ENCODE measurements at places on chromosomes 6 and 20.

GRCh38 chr6:89284963-89285735, 29.9 kb downstream of the GABRR2 start:
- DNase-seq = no peak

- no peak for DNase-seq
These were observed 64.3 kb downstream of the MRPL14 start for GRCh38 chr6:44062771-44063560.

GRCh38 chr6:14035071-14035847, 82.3 kb upstream of the CD83 start:
- DNase-seq = peak; percentile 92

- no peak for DNase-seq
These were observed 71.9 kb downstream of the GJA10 start for GRCh38 chr6:89966228-89966544.

DNA sequence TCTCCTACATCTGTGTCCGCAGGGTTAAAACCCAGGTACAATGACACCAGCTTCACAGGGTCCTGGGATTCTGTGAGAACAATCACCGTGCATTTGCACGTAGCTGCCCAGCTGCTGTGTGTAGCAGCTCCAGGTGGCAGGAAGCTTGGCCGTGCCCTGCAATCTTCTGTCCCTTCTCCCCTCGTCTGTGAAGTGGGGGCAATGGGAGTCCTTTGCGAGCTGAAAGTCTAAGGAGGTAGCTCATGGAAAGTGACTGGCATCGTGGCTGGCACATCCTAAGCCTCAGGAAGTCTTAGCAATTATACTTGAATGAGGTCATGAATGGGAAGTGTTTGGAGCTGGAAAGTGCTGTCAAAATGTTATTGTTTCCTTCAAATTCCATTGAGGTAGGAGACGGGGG, 137.1 kb downstream of the SMOC2 start:
- no peak for DNase-seq

DNA sequence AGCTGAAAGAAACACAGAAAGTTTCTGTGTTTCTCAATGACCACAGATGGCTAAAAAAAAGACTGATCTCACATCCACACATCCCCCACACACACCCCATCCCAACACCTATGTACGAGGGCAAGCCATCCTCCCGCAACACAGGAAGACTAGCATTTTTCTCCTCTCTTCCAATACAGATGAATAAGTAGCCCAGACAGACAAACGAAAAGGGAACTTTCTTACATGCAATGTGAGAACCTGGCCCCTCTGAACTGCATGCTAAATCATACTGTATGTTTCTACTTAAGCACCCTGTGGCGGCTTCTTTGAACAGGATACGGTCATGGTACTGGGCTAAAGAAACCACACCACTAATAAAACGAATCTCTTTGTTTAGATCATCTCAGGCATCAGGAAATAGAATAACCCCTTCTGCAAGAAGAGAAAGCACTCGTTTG, 116.2 kb downstream of the GMDS start:
- no peak for DNase-seq

- peak; percentile 37 for DNase-seq
These were observed 93.3 kb upstream of the SULF2 start for GRCh38 chr20:47878601-47879027.

GRCh38 chr20:2955257-2955970, 82.1 kb downstream of the PTPRA start:
- DNase-seq = peak; percentile 49

DNA sequence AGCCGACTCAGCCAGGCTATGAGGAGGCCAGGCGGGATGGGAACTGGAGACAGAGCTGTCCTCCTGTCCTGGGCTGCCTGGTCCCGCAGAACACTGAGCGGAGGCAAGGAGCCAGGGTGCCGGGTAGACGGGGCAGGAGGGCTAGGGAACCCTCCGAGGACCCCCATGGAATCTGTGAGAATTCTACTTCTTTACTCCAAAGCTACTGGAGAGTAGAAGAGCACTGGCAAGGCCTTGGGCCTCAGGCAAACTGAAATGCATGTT, 14.9 kb downstream of the DACT2 start:
- DNase-seq = no peak

DNA sequence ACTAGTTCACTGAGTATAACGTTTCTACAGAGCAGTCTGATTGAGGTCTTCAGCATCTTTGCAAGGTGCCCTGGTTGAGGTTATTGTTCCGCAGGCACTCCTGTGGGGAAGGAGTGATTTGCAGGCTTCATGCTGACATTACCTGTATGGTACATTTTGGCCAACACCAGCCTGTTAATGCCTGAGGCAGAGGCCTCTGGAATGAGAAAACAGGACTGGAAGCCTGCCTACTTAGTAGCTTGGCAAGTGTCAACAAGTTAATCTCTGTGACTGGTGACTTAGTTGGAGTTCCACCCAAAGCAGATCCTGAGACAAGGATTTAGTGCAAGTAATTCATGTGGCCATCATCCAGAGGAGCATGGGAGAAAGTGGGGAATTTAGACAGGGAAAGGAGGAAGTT, 24.6 kb downstream of the MAS1 start:
- no peak for DNase-seq

- DNase-seq = no peak
These were observed 6.8 kb downstream of the ADA start for GRCh38 chr20:44644667-44645131.

DNA sequence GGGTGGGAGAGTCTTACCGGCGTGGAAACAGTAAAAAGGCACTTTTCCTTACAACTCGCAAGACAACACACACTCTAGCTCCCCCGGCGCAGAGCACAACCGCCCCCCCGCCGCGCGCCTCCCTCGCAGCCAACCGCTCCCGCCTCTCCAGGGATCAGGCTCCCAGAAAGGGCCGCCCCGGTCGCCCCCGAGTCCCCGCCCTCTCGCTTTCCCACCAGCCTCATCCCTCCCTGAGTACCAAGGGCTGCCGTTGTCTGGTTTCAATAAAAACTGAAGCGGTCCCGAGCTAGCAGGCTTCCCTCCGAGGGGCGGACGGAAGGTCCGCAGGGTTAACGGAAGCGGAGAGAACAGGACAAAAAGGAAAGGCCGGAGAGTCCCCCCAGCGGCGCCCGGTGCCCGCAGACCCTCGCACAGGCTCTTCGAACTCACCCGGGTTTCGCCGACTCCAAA, 804 bp downstream of the ELOVL5 start:
- DNase-seq = peak; percentile 81

- no peak for DNase-seq
These were observed 73.7 kb downstream of the GMDS start for GRCh38 chr6:2171728-2172127.

DNA sequence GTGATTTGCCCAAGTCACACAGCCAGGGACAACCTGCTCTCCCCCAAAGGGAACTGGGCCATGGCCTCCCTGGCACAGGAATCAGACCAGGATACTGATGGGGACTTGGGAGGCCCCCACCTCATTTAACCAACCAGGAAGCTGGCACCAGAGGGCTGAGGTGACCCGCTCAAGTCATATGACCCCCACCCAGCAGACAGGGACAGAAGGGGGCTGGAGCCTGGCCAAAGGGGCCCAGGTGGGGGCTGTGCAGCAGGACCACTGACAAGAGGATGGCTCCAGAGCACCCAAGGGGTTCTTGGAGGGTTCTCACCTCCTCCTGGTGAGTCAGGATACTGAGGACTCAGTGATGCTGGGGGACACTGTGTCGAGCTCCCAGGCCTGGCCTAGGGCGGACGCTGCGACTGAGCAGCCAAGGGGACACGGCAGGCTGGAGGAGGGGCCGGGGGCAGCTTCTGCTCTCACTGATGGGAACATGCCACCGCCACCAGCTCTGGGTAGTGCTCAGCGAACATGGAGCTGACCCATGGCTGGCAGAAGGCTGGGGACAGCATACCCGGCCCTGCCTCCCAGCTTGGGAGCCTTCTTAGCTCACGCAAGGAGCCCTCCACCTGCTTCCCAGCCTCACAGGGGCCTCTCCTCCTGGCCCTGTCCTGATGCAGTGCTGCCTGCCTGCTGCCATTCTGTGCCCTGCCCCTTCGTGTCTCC, 1.2 kb downstream of the CST7 start:
- DNase-seq = no peak

GRCh38 chr6:167786853-167787675, 39.6 kb upstream of the AFDN start:
- no peak for DNase-seq

DNA sequence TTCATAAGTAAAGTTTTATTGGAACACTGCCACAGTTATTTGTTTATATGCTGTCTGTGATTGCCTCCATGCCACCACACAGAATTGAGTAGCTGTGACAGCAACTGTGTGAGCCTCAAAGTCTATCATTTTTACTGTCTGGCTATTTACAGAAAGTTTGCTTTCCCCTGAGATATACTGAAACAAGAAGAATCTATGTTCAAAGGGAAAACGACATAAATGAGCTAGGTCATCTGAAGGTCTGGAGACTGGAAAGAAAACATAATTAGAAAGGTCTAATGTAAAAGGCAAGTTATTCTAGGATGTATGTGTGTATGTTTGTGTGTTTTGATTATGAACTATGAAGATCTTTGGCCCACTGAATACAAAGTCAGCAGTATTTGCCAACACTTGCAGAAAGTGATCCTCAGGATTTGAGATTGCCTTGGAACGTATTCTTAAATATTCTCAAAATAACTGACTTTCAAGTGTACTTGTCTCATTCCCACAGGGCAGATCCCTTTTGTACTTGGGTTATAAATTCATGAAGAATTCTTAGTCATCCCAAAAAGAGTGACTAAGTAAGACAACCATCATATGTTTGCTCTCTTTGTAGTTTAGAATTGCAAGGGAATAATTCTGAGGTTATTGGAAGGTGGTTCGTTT, 677.7 kb downstream of the DOK5 start:
- no peak for DNase-seq

DNA sequence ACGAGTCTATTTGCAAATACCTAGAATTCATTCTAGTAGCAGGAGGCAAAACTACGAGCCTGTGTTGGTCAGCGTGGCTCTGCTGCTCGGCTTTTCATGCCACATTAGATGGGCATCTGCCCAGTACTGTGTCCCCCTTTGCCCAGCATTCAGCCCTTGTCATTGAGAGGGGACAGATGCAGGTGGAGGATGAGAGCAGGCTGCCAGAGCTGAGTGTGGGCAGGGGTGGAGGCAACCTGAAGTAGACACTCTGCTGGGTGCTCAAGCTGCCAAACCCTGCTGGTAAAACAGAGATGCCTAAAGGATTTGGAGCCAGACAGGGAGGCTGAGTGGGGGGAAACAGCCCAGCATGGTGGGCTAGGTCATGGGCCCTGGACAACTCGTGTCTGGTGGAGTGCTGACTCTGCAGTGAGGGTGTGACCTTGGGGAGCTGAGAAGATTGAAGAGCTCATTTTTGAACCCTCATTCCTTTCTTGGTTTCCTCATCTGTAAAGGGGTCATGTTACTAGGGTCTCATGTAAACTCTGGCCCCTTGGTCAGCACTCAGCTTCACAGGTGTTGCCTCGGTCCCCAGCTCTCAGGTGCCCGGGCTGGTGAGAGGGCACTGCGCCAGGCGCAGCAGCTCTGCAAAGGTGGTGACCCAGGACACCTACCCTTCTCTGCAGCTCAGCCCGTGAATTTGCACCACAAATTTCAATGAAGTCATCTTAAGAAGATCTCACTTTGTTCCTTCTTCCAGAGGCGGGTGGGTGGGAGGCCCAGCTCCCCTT, 64.2 kb upstream of the BHLHE23 start:
- no peak for DNase-seq

DNA sequence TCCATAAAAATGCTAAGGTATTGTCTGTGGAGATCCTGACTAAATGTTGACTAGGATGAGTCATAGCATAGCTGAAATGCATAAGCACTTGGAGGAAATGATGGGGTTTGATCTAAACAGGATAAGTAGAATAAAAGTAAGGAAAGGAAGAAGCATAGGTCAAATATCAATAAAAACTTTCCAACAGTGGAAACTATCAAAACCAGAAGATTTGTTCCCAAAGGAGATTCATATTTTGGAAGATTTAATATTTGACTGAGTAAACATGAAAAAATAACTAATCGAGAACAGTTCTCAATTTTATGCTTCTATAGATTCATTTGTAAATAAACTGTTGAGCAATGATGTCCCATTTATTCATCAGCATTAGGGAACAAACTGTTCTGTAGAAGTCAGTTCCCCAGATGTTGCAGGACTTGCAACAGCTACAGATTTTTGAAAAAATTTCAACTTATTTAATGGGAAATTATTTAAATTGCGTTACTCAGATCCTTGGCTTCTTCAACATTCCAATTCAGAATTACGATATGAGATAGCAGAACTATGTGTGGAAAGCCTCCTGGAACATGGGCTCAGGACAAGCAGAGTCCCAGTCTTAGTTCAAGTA, 133.7 kb upstream of the TBX18 start:
- peak; percentile 31 for DNase-seq

DNA sequence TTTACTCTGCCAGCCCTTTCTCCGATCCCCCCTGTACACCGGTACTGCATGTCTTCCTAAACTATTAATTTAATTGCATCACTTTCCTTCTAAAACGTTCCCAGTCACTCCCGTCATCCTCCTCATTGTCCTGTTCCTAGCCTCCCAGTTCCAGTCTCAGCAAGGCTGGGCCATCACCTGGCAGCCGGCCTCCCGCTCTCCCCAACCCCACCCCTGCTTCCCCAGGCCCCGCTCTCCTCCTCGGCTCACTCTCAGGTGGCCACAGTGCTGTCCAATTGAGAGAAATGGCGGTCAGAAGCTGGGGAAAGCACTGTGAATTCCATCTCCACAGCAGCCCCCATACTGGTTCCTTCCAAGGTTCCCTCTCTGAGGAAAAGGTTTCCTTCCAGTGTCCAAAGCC, 8.9 kb downstream of the PDE10A start:
- DNase-seq = no peak

- DNase-seq = peak; percentile 60
These were observed 17.6 kb downstream of the GHRH start for GRCh38 chr20:37243937-37244571.

DNA sequence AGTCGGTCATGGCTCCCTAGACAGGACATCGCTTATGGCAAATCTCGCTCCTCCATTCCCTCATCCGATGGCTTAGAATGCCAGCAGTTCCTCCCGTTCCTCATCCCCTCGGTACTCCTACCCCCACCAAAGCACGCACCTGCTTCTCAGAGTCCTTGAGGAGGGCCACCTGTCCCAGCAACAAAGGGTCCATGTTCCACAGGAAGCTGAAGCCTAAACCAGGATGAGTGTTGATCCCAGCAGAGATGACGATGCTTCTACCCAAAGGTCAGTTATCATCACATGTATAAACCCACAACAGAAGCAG, 111.2 kb downstream of the THBS2 start:
- no peak for DNase-seq

DNA sequence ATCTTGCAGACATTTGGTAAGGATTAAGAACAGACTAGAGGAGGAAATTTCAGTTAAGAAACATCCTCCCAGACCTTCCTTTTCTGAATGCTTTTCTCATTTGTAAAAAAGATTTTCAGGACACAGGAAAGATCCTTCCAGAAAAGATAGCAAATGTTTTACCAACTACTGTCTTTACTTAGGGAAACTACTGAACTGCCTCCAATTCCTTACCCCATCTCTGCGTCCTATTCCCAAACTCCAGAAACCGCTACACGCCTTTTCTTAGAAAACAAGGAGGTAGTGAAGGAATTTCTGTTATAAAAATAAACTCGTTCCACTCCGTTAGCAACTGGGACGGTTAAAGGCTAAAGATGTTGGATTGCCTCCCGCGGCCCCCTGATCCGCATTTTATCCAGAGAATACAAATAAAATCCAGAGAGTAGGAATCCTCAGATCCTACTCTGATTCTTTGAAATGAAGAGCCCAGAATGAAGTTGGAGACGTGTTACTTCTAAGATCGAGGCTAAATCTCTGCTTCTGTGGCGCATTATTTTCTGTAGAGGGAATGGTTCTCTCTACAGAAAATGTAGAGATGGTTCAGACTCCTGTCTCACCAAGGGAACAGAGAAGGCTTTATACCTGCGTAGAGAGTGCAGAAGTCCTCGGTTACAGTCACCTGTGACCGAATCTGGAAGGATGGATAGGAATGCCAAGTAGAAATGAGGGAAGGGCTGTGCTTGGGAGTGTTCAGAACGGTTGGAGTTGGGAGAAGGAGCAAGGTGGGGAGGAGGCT, 133.0 kb downstream of the GPX5 start:
- DNase-seq = no peak

Data from EH (cell line).